Activated effector memory CD4-positive, alpha-beta T cell treated with anti-CD3 and anti-CD28 coated beads, Interleukin-2, amount 50 U/mL, for 16 hours (primary cell): ENCODE measurements at places on chromosomes 2 and 18.

DNA sequence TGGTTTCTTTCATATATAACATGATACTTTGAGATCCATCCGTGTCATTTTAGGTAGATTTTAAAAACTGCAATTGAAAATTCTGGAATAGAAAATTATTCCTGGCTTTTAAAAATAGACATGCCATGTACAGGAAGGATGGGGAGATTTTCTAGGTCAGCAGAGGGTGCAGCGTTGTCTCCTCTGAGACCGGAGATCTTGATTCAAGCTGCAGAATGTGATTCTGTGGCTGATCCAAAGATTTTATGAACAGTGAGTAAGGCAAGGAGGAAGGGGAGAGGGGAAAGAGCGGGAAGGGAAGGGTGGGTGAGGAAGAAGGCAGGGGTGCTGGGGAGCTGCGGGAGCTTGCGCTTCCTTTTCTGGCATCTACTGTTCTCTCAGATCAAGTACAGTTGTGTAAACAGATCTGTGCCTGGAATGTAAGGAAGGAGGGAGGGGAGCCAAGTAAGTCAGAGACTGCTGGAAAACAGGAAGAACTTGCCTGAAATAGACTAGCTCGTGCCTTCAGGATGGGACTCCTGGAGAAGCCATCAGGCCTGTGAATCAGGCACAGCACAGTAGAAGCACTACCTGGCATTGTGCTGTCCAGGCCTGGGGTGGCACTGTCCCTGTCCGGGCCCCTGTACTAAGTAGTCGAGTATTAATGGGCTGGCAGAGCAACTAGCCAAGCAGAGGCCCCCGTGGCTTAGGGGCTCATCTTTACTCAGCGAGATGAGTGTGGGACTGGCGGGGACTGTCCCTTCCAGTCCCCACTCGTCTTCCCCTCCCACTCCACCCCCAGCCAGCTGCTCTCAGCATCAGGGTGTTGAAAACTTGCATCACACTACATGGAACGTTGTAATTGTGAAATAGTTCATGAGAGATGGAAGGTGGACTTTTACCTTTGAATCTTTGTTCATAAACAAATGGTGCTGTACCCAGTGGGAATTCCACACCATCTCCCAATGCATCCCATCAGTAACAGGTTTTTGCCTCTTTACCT lies 163.5 kb downstream of the UXS1 start:
- peak; percentile 72 for DNase-seq

DNA sequence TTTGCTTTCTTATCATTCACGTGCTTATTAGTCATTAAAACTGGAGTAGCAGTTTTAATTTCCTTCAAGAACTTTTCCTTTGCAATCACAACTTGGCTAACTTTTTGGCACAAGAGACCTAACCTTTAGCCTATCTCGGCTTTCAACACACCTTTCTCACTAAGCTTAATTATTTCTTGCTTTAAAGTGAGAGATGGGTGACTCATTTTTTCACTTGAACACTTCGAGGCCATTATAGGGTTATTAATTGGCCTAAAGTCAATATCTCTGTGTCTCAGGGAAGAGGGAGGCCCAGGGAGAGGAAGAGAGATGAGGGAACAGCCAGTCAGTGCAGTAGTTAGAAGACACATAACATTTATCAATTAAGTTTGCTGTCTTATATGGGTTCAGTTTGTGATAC lies 289.8 kb downstream of the RBM43 start:
- no peak for DNase-seq

GRCh38 chr2:28626891-28627421 lies 124.7 kb upstream of the PPP1CB start:
- DNase-seq: peak; percentile 33

DNA sequence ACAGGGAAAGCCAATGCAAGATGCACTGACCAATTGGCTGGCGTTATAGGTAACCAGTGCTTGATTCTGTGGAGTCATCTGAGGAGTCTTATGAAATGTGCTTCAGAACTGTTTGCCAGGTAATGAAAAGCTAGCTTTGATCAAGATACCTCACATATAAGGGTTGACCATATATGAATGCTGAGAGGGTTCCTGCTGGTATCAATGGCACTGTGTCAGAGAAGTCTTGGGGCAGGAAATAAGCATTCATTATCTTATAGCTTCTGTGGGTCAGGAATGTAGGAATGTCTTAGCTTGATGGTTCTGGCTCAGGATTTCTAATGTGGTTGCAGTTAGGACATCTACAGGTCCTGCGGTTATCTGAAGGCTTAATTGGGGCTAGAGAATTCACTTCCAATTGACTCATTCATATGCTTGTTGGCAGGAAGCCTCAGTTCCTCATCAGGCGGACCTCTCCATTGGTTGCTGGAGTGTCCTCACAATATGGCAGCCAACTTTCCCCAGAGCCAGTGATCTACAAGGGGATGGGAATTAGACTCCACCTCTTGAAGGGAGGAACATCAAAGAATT lies 22.1 kb upstream of the TCF7L1 start:
- no peak for DNase-seq

DNA sequence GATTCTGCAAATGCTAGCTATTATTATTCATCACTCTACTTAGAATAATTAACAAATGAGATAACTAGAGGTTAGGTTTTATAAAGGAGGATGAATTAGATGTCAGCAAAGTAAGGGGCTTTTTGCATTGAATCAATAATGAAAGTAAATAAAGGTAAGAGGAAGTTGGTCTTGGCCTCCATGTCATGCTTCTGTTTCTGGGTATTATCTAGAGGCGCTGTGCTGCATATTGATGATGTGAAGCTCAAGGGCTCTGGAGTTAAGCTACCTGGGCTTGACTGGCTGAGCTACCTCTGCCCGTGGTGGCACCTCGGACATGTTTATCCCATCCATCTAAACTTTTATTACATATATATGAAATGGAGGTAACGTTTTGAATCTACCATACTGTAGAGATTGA lies 350.9 kb downstream of the PARD3B start:
- DNase-seq: no peak

DNA sequence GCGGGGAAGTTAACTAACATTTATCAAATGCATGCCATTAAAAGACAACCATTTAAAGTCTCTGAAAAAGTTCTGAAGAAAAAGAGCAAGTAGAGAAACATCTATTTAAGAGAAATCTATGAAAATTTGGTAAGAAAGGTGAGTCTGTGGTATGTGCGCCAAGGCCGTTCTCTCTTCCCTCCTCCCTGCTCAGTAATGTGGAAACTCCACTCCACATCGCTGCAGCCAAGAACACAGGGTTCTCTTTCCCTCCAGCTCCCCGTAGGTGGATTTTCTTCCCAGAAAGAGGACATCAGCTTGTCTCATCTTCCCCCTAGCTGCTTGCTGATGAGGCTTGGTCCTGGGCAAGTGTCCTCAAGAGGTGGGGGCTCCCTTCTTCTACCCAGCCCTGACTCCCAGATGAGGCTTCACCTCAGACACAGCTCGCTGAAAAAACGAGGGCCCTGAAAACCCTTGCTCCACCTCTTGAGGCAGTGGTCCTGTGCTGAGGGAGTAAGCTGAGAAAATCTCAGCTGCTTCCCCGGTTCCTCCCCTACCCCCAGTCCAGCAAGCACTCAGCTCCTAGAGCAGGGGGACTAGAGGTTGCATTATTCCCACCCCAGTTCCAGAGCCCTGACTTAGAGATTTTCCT lies 45.8 kb upstream of the PTPRM start:
- DNase-seq: no peak

DNA sequence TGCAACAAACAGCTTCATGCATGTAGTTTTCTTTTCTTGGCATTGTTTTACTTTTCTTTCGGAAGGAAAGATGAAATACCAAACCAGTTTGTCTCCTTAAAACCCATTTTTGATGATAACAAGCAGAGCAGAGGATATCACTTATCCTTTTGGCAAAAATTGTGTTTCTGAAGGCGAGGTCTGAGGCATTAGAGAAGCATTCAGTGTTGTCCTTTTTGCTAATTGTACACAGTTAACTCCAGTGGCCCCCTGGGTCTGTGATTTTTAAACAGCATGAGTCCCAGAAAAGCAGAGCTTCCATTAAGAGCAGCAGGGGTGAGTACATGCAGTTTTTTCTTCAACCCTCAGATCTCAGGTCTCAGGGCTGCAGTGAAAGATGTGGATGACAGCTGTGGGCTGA lies 41.3 kb downstream of the TTC39C start:
- no peak for DNase-seq

GRCh38 chr18:75456199-75456631 lies 28.7 kb upstream of the SMIM21 start:
- peak; percentile 71 for DNase-seq

GRCh38 chr2:204177977-204178522 lies 241.5 kb downstream of the ICOS start:
- DNase-seq: peak; percentile 90

GRCh38 chr18:8726963-8727705 lies 21.8 kb downstream of the MTCL1 start:
- DNase-seq: no peak

- DNase-seq: no peak
These were observed 31.2 kb downstream of the TTN start for GRCh38 chr2:178775975-178776374.

- peak; percentile 62 for DNase-seq
These were observed 18.3 kb upstream of the ANKRD53 start for GRCh38 chr2:70959851-70960832.

- DNase-seq: no peak
These were observed 90.7 kb upstream of the ITGA6 start for GRCh38 chr2:172336681-172337080.

DNA sequence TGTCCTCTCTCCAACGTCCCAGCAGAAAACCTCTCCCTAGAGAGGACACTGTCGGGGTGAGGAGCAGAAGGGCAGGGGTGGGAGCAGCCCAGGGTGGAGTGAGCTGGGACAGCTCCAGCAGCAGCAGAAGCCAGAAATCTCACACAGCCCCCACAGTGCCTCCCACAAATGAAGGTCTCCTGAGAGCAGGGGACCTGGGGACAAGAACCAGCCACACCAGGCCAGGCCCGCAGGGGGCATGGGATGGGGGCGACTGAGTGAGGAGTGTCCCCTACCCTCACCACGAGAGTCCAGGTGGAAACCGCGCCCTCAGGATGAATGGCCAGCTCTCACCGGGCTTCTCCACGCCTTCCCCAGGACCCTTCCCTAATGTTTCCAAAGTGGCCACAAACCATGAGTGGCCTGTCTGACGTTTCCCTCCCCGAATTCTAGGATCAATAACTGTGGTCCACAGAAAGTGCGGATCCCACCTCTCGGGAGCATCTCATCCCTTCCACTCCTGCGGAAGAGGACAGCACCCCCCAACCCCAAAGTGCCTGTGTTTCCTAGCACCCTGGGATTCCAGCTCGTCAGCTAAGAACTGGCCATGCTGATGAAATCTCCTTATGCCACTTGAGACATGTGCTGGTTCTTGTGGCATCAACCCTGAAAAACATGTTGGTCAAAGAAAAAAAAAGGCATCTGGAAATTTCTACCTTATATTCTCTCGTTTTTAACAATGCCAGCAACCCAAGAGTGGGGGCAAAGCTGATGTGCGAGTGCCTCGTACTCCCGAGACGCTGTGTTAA lies 121.1 kb downstream of the HDAC4 start:
- DNase-seq: no peak

GRCh38 chr2:28487258-28487657 lies 8.6 kb upstream of the PLB1 start:
- no peak for DNase-seq

GRCh38 chr2:53933329-53933728 lies 37.5 kb downstream of the PSME4 start:
- DNase-seq: no peak

DNA sequence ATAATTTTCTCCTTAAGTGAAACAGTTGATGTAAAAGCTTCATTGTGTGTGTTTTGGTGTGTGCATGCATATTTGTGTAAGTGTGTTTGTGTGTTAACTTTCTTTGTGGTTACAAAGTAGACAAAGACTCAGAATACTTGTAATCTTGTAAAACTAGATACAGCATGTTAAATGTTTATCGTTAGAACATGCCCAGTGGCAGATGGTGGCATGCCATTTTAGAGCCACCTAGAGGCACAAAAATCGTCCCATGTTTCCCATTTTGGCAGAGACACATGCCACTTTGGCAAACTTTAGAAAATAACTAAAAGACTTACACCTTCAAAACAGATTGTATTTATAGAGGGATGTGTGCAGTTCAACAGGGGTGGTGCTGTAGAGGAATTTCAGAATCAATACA lies 224.1 kb downstream of the LRP1B start:
- no peak for DNase-seq

DNA sequence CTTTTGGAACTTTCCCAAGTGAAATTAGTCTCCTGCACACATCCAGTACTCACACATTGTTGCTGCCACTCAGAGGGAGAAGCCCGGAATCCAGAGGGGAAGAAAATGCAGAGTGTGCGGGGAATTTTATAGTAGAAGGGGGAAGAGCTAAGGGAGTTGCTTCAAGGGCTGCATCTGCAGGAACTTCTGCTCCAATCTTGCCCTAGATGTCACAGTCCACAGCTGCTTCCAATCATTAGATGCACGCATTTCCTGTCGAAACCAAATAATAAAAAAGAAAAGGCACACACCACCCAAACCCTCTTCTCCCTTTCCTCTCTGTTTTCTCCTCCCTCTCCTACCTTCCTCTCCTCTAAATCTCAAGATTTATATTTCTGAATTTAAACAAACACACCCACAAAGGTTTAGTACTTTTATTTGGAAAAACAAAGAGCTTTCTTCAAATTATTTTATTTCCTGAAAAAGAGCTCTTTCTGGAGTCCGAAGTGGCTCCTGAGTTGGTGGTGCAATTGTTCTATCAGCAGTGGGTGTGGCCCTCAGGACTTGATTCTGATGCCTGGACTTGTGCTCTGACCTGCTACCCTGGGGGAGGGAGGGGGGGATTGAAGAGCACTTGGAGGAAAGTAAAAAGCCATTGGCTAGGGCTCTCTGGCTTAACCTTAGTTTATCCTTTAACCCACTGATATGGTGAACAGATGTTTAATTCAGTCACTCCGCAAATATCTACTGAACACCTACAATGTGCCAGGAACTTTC lies 72.0 kb downstream of the KCNE4 start:
- DNase-seq: no peak

- no peak for DNase-seq
These were observed 162.0 kb upstream of the MC4R start for GRCh38 chr18:60534538-60534937.

- no peak for DNase-seq
These were observed 140.3 kb upstream of the FOSL2 start for GRCh38 chr2:28252311-28252710.

GRCh38 chr2:113134717-113135116 lies 7.3 kb downstream of the IL1RN start:
- no peak for DNase-seq

GRCh38 chr2:238699307-238700116 lies 148.4 kb upstream of the TWIST2 start:
- DNase-seq: no peak

- DNase-seq: no peak
These were observed 205.7 kb downstream of the EN1 start for GRCh38 chr2:118641711-118642110.

DNA sequence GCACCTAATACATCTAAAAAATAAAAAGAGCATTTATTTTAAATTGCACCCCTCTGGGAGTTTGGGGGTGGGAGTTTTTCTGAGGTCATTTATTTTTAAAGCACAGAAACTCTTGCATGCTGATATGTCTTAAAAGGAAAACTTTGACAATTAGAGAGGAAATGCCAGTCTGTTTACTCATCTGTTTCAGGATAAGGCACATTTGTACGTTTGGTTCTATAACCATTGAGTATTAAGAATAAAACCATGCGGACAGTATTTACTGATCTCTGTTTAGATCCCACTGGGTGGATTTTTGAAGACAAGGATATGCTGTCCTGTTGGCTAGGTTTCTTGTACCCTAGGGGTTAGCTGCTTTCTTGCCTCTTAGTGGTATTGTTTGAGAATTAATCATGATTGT lies 122.9 kb downstream of the TANC1 start:
- no peak for DNase-seq
